ENCODE measurements at places on chromosomes 6 and 20.

GRCh38 chr6:63858691-63859090 is 223.1 kb downstream of the PHF3 start:
- DNase-seq = no peak

- peak; percentile 15 for DNase-seq
Observed at GRCh38 chr20:38307371-38308046, 3.6 kb downstream of the BPI start.

DNA sequence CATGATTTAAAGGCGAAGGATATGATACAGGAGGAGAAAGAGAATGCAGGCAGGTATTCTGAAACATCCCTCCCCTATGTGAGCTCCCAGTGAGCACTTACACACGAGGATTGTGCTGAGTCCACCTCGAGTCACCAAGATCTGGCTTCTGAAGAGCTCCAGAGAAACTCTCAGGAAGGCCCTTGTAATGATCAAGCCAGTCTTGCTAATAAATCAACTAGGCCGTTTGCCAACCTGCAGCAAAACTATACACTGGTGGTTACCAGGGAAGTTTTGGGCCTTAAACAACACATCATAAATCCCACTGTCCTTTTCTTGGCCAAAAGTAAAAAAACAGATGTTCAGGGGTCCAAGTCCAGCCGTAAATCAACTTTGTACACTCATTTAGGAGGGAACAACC is 79.2 kb downstream of the STXBP5 start:
- DNase-seq = peak; percentile 27

GRCh38 chr6:123821112-123821511 is 17.4 kb downstream of the NKAIN2 start:
- no peak for DNase-seq

DNA sequence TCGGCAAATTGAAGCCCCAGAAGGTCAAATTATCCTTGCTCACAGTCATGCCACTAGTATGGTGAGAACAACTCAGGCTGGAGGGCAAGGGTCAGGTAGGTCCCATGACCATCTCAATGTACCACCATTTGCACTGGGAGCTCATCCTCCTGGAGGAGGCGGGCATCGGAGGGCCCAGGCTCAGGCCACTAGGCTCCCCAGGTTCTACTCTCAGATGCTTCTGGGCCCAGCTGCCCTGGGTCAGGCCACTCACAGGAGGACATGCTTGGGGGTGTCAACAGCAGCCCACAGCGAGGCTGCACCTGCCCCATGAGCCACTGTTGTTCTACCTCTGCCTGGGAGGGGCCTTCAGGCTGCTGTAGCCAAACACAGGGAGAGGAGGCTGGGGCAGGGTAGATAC is 39.1 kb downstream of the NFATC2 start:
- no peak for DNase-seq

GRCh38 chr20:34473262-34473883 is 42.8 kb upstream of the DYNLRB1 start:
- peak; percentile 59 for DNase-seq

GRCh38 chr20:1283522-1284510 is 17.7 kb downstream of the SNPH start:
- no peak for DNase-seq

- DNase-seq = peak; percentile 79
Observed at GRCh38 chr6:2162079-2162445, 83.3 kb downstream of the GMDS start.

DNA sequence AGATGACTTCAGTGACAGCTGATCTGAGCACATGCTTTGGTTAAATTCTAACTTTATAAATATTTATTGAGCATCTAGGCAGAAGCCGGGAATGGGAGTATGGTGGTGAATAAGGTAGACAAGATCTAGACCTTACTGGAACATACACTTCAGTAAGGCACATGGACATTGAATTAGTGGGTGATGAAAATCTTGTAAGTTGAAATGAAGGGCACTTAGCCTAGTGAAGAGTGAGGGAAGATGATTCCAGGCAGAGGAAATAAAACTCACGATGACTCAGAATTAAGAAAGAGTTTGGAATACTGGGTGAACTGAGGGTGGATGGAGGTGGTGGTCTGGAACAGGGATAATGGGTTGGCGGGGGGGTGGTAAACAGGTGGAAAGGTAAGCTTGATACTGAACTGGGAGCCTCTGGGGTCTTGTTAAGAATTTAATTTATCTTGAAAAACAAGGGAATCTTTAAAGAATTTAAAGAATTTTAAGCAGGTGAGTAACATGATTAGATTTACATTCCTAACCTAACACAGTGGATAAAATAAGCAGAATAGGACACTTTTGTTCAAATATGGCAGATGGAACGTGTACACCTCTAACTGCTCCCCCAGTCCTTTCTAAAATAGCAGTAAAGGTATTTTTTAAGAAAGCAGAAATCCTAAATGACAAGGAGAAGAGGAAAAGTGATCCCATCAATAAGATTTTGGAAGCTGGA is 75.2 kb upstream of the ARHGAP18 start:
- DNase-seq = peak; percentile 16

DNA sequence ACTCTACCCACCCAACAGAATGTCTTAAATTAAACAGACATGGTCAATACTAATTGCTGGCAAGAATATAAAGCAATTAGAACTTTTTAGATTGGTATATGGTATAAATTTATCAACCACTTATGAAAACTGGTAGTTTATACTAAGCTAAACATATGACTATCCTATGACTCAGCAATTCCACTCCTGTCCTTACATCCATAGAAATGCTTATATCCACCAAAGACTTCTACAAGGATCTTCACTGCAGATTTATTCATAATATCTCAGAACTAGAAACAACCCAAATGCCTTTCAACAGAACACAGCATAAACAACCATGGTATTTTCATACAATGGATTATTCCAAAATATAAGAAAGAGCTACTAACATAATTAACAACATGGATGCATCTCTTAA is 4.6 kb downstream of the ZNF184 start:
- peak; percentile 48 for DNase-seq

DNA sequence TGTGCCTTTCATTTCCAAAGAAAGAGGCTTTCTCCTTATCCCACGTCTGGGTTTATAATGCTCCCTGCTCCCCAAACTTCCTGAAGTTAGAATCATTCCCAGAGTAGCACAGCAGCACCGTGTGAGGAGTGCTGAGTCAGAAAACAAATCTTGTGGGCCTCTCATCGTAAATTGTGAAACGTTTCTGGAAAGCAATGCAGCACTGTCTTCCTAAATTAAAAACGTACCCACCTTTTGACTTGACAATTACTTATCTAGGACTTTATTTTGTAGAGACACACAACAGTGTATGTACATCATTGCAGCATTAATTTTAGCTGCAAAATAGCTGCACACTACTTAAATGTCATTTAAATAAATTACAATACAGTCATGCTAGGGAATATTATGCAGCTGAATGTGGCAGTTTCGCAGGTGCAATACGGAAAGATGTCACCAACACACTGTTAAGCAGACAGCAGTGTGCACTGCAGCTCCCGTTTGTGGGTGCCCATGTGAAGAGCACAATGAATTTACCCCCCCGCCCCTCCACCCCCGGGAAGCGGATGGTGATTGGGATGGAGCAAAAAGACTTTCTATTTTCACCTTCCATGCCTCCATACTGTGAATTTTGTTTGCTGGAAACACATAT is 30.8 kb downstream of the RRBP1 start:
- no peak for DNase-seq

GRCh38 chr20:711576-711975 is 36.0 kb upstream of the SCRT2 start:
- no peak for DNase-seq

GRCh38 chr20:36243726-36244125 is 7.4 kb downstream of the AAR2 start:
- DNase-seq = no peak

- no peak for DNase-seq
Observed at GRCh38 chr6:162681447-162681846, 46.1 kb downstream of the PRKN start.

DNA sequence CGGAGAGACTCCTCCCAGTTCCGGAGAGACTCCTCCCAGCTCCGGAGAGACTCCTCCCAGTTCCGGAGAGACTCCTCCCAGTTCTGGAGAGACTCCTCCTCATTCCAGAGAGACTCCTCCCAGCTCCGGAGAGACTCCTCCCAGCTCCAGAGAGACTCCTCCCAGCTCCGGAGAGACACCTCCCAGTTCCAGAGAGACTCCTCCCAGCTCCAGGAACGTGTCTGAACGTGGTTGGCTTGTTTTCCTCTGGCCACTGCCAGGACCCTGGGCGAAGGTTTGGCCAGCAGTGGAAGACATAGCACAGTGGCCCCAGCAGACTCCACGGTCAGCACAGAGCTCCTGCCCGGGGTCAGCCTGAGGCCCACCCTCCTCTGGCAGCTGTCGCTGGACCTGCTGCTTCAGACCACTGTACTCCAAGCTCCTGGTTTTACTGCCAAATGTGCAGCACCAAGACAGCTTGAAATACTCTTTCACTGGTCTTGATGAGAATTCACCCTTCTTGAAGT is 122.3 kb upstream of the AFDN start:
- DNase-seq = no peak

DNA sequence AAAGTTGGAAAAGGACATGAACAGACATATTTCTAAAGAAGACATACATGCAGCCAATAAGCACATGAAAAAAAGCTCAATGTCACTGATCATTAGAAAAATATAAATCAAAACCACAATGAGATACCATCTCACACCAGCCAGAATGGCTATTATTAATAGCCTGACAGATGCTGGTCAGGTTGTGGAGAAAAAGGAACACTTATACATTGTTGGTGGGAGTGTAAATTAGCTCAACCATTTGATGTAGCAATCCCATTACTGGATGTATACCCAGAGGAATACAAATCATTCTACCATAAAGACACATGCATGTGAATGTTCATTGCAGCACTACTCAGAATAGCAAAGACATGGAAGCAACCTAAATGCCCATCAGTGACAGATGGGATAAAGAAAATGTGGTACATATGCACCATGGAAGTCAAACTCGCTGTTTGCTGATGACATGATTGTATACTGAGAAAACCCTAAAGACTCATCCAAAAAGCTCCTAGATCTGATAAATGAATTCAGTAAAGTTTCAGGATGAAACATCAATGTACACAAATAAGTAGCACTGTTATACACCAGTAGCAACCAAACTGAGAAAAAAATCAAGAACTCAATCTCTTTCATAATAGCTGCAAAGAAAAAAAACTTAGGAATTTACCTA is 196.8 kb downstream of the ADGB start:
- DNase-seq = no peak

DNA sequence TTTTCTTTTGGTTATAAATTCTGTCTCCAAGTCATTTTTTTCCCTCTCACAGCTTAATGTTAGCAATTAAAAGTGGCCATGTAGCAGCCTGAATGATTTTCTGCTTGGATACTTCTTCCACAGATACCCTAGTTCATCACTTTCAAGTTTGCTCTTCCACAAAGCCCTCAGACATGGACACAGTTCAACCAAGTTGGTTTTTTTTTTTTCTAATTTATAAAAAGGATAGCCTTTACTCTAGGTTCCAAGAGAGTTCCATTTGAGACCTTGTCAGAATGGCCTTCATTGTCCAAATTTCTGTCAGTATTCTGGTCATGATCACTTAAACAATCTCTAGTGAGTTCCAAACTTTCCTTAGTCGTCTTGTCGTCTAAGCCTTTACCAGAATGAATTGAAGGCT is 40.0 kb downstream of the RSPH3 start:
- DNase-seq = no peak

DNA sequence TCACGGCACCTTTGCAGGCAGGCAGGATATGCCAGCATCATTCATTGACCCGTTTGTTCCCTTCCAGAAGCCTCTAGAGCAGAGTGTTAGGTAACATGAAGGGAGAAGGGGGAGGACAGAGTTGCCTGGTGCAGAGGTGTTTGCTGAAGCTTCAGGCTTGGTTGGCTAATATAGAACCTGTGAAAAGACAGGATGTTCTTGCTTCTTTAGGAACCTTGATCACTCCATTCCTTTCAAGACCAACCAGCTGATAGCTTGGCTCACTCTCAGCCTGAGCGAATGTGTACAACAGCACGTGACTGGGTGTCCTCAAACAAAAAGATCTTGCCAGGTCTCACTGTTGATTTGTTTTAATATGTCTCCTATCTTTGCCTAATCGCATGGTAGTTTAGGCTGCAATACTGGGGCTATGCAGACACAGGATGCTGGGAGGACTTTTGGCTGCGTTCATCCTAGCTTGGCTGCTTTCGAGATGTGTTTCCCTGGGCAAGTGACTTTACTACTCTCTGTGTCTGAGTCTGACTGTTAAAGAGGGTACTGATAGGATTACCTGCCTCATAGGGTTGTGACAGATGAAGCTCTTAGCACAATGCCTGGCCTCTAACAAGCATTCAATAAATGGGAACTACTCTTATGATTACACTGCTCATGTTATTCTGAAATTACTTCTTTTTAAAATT is 16.0 kb downstream of the SHLD1 start:
- no peak for DNase-seq

GRCh38 chr6:93970684-93971083 is 551.3 kb upstream of the EPHA7 start:
- DNase-seq = no peak

- DNase-seq = peak; percentile 98
Observed at GRCh38 chr6:142802124-142802523, 142.9 kb downstream of the HIVEP2 start.

DNA sequence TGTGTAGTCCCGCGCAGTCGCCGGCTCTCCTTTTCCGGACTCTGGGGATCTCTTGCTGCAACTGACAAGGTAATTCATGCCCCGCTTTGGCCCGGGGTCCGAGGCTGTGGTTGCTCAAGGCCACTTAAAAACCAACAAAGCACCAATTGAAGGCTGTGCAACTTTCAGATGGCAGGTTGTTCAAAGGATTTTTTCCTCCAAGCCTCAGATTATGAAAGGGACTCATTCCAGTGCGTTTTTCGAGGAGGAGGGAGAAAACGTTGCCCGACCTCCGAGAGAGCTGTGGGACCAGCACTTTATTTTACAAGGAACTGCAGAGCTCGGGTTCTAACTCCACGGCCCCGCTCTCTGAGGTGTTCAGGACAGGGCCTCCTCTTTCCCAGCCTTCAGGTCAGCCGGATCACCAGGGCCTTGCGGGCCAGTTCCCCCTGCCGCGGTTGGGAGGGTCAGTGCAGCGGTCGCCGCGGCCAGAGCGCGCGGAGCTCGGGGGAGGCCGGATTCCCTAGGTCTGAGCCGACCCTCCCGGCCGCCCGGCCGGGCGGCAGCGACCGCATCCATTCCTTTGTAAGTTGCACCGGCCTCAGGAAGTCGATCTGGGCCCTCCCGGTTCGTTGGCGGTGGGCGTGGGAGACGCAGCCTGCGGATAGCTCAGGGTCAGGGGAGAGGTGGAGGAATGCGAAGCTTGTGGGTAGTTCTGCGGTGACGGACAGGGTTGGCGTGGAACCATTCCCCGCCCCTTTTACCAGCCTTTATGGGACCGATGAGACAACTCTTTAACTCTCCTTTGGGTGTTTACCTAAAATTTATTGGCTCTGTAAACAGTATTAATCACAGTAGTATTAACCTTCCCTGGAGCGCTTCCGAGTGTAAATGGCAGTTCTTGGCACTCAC is 1.6 kb downstream of the UTRN start:
- DNase-seq = peak; percentile 74

- DNase-seq = peak; percentile 26
Observed at GRCh38 chr6:111342913-111343312, 140.1 kb downstream of the REV3L start.

DNA sequence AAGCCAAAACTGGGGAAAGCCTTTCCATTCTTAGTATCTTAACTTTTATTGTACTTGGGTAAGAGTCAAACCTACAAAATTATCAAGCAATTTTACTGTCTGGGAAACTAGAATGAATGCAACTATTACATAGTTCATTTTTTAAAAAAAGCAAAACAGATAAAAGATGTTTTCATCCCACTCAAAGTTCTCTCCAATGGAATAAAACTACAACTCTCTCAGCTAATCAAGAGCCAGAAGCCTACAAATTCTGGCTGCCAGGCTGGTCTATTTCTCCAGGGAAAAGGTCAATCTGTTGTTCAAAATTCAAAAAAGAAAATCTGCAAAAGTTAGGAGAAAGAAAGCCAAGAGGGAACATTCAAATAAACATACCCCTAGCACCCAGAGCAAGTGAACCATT is 56.2 kb downstream of the COL12A1 start:
- DNase-seq = no peak

All from epithelial cell of esophagus (primary cell).